Epithelial cell of umbilical artery (primary cell): ENCODE measurements at places on chromosomes 12 and 14. TPM values are rescaled to one million over a fixed set of nuclear protein-coding genes. Genes with fewer than 3 reads are reported as not detected.

INF2 gene
- total RNA-seq, result 31.0 and 41.9 TPM in 2 replicates

CNTN1 gene
- total RNA-seq, result 0.30 and 0.32 TPM in 2 replicates

KLHL42 gene
- 26.0 and 36.6 TPM in 2 replicates for total RNA-seq

PRB2 gene
- not detected in 2 replicates for total RNA-seq

SLC6A15 gene
- total RNA-seq, result 0.65 and 2.1 TPM in 2 replicates

ART4 gene
- 16.9 and 29.5 TPM in 2 replicates for total RNA-seq

TAS2R30 gene
- 3.2 and 4.9 TPM in 2 replicates for total RNA-seq

GPR84 gene
- total RNA-seq, result not detected in 2 replicates

CYP46A1 gene
- total RNA-seq, result under 0.01 TPM in 1 of 2 replicates, not detected in the other

ASIC1 gene
- 0.65 and 0.76 TPM in 2 replicates for total RNA-seq

SLC16A7 gene
- 7.4 and 7.5 TPM in 2 replicates for total RNA-seq

SOS2 gene
- total RNA-seq, result 17.9 and 21.1 TPM in 2 replicates

DDX11 gene
- 9.7 and 30.4 TPM in 2 replicates for total RNA-seq

PLA2G1B gene
- total RNA-seq, result not detected in 2 replicates

PLEKHG7 gene
- total RNA-seq, result not detected in 2 replicates

TAS2R14 gene
- 1.3 and 2.4 TPM in 2 replicates for total RNA-seq

CCDC175 gene
- total RNA-seq, result not detected in 2 replicates

VRK1 gene
- total RNA-seq, result 71.5 and 91.2 TPM in 2 replicates

SLC17A8 gene
- not detected in 2 replicates for total RNA-seq

RPS6KL1 gene
- 5.2 and 15.0 TPM in 2 replicates for total RNA-seq

ASB2 gene
- total RNA-seq, result not detected in 2 replicates

VRTN gene
- total RNA-seq, result not detected in 2 replicates

LTA4H gene
- total RNA-seq, result 61.1 and 91.2 TPM in 2 replicates

SIX6 gene
- total RNA-seq, result not detected in 2 replicates

TCL1A gene
- total RNA-seq, result not detected in 2 replicates

RNASE1 gene
- total RNA-seq, result 33.5 and 51.7 TPM in 2 replicates

FOXG1 gene
- total RNA-seq, result not detected in 2 replicates

C3AR1 gene
- under 0.01 and 0.15 TPM in 2 replicates for total RNA-seq

ATN1 gene
- total RNA-seq, result 9.1 and 16.6 TPM in 2 replicates

ACRBP gene
- total RNA-seq, result 0.32 and 0.46 TPM in 2 replicates

KCTD10 gene
- 62.3 and 98.4 TPM in 2 replicates for total RNA-seq

SOAT2 gene
- not detected in 2 replicates for total RNA-seq

TAOK3 gene
- total RNA-seq, result 28.3 and 36.2 TPM in 2 replicates

ENDOU gene
- not detected in 2 replicates for total RNA-seq

AHNAK2 gene
- 42.6 and 42.7 TPM in 2 replicates for total RNA-seq

PTGES3 gene
- 86.4 and 116 TPM in 2 replicates for total RNA-seq

STYK1 gene
- total RNA-seq, result 5.0 and 14.3 TPM in 2 replicates

CAPZA3 gene
- total RNA-seq, result not detected in 2 replicates

SERPINA9 gene
- total RNA-seq, result not detected in 2 replicates

RHEBL1 gene
- 1.6 and 4.9 TPM in 2 replicates for total RNA-seq

FOXA1 gene
- total RNA-seq, result under 0.01 and 0.91 TPM in 2 replicates

CMTM5 gene
- total RNA-seq, result not detected in 2 replicates

TOMM20L gene
- not detected in 2 replicates for total RNA-seq

GPR162 gene
- 9.4 and 9.7 TPM in 2 replicates for total RNA-seq

NXPH4 gene
- total RNA-seq, result not detected in 2 replicates

CEP170B gene
- total RNA-seq, result 10.5 and 11.0 TPM in 2 replicates
